Substantia nigra (tissue), 51 donors: ENCODE measurements at places on chromosomes 6 and 20.

- no peak for DNase-seq
Measured at GRCh38 chr6:126696921-126697693, 357.2 kb downstream of the CENPW start.

- no peak for DNase-seq
Measured at GRCh38 chr20:52896348-52896747, 75.8 kb upstream of the TSHZ2 start.

DNA sequence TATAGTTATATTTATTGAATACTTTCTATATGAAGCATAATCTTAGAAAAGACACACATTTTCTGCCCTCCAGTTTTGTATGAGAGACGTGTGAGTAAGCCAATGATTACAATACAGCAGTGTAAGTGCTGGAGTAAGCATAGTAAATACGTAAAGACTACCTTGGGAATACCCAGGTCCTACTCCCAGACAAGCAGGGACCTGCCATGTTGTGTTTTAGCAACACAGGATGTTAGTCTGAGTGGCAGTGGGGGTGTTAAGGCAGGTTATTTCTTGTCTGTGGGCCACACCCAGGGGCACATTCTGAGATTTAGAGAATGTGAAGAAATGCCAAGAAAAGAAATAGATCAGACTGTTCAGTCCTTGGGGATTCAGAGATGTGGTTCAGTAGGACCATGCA is 34.3 kb upstream of the RNF144B start:
- no peak for DNase-seq

DNA sequence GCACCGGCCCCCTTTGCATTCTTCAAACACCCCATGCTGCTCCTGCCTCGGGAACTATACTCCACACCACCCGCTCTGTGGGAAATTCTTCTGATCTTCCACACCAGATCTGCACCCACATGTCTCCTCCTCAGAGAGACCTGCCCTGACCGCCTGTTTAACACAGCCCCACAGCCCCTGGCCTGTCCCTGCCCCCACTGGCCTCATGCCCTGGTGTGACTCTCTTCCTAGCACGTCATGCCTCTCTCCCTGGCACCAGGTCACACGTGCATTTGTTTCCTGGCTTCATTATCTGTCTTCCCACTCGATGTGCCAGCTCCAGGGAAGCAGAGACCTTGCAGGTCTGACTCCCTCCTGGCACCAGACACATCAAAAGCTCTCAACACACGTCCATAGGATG is 79.6 kb downstream of the ANKRD60 start:
- no peak for DNase-seq

DNA sequence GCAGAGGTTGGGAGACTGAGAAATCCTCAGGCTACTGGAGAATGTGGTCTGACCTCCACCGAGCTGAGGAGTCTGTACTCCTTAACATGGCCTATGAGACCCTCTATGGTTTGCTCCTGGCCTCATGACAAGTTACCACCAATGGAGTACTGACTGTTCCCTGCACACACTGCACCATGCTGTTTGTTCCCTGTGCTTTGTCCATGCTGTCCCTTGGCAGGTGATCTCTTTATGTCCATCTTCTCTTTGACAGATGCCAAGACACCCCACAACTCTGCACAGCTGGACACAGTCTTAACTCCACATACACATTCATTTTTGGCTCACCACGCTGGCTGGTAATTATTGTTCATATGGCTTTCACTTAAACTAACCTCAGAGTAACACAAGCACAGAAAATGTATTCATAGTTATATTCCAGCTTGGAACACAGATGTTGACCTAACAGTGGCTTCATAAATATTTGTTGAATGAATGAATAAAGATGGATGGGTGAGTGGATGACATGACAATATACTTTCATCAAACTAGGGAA is 258.0 kb downstream of the ATXN1 start:
- no peak for DNase-seq

- no peak for DNase-seq
Measured at GRCh38 chr20:49910340-49910706, 5.0 kb downstream of the SPATA2 start.

DNA sequence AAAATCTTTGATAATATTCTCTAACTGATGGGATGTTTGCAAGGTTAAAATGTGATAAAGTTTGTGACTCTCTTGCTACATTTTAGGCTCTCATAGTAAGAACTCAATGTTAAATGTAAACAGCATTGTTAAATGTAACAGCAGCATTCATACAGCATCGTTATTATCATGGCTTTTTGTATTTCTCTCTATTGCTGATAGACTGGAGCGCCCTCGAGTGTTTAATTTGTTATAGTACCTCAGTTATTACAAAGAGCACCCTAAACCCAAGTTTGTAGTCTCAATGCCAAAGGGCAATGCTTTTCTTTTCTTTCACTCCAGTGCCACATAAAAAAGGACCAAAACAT is 14.9 kb upstream of the TTPAL start:
- DNase-seq: no peak

GRCh38 chr6:152716322-152716721 is 18.6 kb downstream of the MYCT1 start:
- no peak for DNase-seq

GRCh38 chr6:96811670-96812069 is 25.6 kb downstream of the GPR63 start:
- no peak for DNase-seq

- DNase-seq: no peak
Measured at GRCh38 chr20:9480066-9480465, 34.3 kb upstream of the LAMP5 start.

GRCh38 chr6:157019733-157020132 is 242.6 kb downstream of the ARID1B start:
- DNase-seq: no peak

- DNase-seq: no peak
Measured at GRCh38 chr20:8400486-8400885, 268.4 kb downstream of the PLCB1 start.

DNA sequence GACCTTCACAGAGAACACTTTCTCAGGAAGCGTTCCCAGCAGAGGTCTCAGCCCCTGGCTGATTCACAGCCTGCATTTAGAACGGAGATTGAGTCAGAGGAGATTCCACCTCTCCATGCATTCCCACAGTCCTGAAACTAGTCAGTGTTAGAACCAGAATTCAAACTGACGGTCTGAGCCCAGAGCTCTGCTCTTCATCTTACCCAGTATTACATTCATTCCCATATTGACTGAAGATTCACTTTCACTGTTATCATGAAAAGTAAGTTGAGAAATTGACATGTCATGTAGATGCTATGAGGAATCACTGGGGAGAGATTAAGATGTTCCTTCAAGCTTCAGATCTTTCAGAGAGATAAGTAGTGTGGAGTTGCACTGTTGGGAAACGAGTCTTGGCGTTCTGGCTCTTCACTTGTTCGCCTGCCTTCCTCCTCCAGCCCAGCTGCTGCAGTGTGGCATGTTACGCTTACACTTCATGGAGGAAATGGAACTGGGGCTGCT is 28.3 kb downstream of the MAS1 start:
- DNase-seq: no peak

DNA sequence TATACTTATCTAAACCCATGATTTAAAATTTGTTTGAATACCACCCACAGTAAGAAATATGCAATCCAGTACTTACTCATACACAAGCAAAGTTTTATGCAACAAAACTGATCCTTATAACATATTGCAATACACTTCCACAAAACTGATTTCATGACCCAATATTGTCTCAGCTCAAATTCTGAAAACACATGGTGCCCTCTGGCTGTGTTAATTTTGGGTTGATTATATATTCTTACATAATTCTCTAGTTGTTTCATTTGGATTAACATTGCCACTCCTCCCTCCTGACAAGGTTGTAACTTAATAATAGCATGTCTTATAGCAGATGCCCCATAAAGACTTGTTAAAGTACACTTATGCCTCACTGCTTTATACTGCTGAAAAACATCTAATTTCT is 73.0 kb upstream of the TULP1 start:
- no peak for DNase-seq

GRCh38 chr20:59443550-59443949 is 143.1 kb downstream of the EDN3 start:
- DNase-seq: no peak

DNA sequence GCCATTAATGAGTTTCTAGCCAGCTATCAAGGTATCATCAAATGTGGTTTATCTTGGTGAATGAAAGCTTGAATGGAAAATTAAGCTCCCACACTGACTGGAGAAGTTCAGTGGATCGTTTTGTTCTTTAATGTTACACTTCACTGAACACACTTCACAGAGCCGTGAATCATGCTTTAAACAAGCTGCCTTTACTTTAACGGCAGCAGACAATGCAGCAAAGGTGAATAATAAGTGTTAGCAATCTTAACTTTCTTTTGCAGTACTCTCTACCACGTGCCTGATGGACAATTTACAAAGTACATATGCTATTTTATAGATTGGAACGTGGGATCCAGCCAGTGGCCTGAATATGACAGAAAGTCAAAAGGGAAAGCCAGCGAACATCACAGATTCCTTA is 424.5 kb downstream of the GRIK2 start:
- DNase-seq: no peak

DNA sequence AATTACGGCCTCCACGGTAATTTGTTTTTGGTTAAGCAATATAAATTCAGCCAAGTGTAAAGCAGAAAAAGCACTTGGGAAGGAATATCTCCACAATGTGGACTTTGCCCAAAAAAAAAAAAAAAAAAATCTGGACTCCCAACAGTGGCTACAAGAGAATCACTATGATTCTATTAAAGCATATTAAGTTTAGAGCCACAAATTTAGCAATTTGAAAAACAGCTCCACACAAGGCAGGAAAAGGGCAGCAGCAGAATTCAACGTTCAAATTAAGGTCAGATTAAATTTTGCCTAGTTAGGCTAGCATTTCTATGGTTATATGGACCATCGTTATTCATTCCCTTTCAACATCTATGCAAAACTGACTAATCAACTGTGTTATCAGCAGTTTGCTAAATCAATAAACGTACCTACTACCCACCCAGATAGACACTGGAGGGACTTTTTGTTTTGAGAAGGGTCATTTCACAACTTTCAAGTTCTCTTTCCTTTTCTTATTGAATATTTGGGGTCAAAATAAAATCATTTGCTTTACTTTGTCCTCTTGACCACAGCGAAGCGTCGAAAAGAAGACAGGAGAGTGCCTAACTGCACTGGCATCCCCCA is 1.0 kb downstream of the MCM9 start:
- DNase-seq: no peak

GRCh38 chr6:43909474-43910148 is 139.6 kb downstream of the VEGFA start:
- no peak for DNase-seq

DNA sequence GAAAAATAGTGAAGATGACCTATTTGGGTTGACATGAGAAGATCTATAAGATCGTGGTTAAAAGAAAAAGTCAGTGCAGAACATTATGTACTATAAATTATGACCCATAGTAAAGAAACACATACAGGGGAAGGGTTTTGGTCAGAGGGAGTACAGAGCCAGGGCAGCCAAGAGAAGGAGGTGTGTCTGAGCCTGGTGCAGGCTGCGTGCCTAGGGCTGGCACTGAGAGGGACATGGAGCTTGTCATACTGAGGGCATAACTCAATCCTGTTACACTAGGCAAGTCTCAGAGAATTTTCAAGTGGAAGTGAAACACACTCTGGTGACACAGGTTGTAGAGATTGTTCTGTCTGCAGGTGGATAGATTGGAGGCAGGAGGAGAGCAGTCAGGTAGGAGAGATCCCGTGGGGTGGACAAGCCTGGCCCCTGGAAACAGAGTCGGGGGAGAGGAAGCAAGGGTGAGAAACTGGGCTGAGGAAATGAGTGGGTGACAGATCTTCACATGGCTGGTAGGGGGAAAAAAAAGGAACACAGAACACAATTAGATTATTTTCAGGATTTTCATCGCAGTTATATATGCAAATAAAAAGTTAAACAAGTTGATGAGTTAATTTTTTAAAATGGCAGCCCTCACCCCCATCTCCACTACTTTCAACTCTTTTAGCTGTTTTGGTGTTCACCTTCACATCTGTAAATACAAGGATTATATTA is 18.5 kb upstream of the RNF39 start:
- DNase-seq: no peak

DNA sequence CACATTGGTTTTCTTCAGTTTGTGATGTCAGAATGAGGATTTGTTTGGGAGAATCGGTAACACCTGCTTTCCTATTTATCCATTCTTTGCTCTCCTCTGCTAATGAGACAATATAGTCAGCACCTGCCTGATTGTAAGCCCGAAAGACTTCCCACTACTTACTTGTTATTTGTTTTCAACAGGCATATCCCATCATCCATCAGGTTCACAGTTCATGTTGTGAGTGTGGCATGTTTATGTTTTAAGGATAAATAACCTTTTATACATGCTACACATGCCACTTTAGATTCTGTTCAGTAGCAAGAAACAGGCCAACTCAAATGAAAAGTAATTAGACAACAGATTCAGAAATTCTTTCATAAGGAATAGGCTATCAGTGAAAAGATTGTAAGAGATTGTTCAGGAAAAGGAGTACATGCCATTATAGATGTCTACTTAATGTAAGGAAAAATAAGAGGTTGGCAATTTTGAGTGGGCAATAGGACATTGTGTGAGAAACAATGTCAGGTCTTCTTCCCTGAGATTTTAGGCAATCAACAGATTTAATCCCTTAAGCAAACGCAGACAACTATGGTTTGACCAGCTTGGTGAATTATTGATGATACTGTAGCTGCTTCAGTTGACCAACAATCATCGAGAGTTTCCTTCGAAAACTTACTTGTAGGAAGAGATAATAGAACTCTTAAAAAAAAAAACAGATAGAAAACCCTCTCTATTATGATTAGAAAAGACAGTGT is 7.9 kb upstream of the GPRC6A start:
- DNase-seq: no peak

GRCh38 chr6:125668071-125668470 is 81.4 kb upstream of the HEY2 start:
- DNase-seq: no peak

DNA sequence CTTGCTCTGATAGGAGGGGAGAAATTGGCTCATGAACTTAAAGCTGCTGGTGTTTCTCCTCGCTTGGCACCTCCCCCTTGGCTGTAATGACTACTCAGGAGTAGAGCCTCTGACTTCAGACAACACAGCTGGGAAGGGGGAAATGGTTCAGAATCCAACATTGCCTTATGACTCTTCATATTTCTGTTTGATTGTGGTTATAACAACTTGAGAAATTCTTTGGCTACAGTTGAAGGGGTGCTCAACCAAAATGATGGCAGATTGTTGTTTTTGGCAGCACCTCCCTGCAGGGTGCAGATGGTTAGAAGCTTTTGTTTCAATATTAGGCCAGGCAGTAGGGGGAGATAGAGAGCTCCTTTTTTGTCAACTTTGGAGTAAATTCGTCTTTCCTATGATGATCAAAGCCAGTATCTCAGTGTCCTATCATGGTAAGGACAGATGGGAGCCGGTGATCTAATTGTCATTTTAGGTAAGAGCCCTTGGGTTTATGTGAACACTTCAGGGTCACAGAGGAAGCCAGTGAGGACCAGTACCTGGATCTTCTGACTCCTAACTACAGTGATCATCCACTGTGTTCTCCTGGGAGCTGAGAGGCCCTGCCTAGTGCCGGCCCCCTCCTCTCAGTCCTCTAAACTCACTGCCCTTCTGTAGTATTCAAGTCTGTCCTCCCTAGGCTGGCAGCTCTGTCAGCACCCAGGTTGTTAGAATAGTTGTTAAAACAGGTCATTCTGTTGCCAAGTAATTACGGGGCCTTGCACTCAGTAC is 39.9 kb downstream of the RPRD1B start:
- DNase-seq: no peak

- DNase-seq: no peak
Measured at GRCh38 chr6:19865178-19865577, 28.0 kb downstream of the ID4 start.

GRCh38 chr6:128500749-128501600 is 19.4 kb downstream of the PTPRK start:
- DNase-seq: no peak

GRCh38 chr6:101066481-101066880 is 185.4 kb upstream of the ASCC3 start:
- no peak for DNase-seq

- no peak for DNase-seq
Measured at GRCh38 chr20:23679133-23680092, 9.4 kb downstream of the CST4 start.
